ENCODE measurements at places on chromosomes 5 and 9.

DNA sequence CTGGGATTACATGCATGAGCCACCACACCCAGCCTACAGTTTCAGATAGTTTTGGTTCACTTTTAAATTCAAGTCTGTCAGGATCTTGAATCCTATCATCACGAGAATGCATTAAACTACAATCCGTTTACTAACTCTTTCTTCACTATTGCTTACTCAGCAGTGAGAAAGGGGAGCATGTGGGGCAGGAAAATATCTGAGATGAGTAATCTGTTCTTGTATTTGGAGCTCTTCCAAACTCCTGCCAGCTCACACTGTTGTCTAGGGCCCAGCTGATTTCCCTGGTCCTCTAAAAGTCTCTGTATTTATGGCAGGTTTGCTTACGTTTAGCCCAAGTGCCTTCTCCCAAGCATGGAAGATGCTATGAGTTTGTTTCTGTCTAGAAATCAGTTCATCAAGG, 152.2 kb downstream of the FGF18 start:
- DNase-seq = no peak

DNA sequence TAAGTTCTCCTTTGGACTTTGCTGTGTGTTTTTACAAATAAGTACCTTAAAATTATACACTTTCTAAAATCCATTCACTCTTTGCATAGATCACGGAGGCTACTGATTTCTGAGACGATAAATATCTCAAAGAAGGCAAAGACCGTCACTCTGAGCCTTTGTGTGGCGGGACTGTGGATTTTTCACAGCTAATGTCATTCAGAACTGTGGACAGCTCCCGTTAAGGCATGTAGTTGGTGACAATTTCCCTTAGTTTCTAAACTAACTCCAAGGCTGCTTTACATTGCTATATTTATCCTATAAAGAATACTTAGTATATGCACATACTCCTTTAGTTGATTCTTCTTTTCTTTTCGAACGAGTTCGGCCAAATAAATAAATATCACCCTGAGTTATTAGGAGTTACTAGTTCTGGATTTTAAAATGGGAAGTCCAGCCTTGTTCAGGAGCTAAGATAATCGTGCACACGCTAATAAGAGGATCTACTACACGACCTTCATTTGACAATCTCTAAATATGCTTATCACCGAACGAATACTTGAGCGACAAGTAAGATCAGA, 1.8 kb downstream of the HCN1 start:
- DNase-seq = no peak

DNA sequence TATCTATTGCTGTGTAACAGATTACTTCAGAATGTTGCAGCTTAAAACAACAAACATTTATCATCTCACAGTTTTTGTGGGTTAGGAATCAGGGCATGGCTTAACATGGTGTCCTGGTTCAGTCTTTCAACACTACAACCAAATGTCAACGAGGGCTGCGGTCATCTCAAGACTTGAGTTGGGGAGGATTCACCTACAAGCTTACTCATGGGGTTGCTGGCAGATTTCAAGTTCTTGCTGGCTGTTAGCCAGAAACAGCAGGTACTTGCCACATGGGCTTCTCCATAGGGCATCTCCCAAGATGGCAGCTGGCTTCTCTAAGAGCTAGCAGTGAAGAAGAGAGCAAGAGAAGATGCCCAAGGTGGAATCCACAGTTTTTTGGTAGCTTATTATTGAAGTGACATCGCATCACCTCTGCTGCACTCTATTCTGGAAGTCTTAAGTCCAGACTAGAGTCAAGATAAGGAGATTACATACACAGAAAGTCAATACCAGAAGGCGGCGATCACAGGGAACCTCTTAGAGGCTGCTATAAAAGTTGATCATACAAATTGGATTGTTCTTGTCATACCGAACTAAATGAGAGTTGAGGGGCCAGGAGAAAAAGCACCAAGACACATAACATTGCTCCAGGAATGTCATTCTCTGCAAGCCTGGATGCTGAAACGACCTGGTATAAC, 42.2 kb downstream of the C9orf153 start:
- DNase-seq = no peak

- no peak for DNase-seq
These were observed 250.8 kb upstream of the FBXL7 start for GRCh38 chr5:15249152-15249551.

All from activated CD4-positive, alpha-beta T cell treated with anti-CD3 and anti-CD28 coated beads for 36 hours (primary cell).